ENCODE measurements at places on chromosomes 3 and 15.
A peak's percentile ranks its signal among the peaks of the same experiment; 100 is the strongest.

GRCh38 chr3:104547031-104547430 lies 819.7 kb upstream of the ALCAM start:
- DNase-seq: no peak

DNA sequence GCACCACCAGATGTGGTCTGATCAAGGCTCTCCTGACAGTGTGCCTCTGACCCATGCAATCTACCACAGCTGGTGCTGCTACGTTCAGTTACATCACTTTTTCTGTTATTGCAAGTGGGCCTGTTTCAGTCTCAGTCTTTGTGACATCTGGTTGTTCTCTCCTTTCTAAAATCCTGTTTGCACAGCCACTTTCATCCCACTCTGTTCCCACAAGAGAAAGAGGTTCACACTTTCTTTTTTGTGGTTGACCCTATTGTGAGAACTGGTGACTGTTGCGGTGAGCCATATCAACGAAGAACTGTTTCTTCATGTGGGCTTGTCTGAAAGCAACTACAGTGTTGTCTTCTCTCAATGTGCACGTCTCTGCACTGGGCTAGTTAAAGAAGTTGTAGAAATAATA lies 342.8 kb upstream of the ARPP21 start:
- no peak for DNase-seq

- no peak for DNase-seq
Measured at GRCh38 chr3:64957408-64958198, 269.8 kb upstream of the ADAMTS9 start.

GRCh38 chr15:101342056-101342455 lies 47.0 kb upstream of the SNRPA1 start:
- DNase-seq: no peak

DNA sequence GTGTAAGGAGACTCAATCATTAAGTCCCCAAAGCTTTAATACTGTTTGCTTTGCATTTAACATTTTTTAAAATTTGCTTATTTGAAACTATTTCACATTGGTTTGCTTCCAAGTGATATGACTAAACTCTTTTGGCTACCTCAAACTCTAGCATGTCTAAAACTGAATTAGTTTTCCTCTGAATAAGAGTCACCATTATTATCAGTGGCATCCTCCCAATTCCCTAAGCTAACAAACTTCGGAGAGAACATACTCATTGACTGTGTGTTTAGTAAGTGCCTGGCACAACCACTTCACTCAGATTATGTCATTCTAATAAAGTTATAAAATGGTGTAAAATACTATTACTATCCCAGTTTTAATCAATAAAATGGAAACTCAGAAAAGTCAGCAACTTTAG lies 21.9 kb downstream of the ATOSA start:
- no peak for DNase-seq

DNA sequence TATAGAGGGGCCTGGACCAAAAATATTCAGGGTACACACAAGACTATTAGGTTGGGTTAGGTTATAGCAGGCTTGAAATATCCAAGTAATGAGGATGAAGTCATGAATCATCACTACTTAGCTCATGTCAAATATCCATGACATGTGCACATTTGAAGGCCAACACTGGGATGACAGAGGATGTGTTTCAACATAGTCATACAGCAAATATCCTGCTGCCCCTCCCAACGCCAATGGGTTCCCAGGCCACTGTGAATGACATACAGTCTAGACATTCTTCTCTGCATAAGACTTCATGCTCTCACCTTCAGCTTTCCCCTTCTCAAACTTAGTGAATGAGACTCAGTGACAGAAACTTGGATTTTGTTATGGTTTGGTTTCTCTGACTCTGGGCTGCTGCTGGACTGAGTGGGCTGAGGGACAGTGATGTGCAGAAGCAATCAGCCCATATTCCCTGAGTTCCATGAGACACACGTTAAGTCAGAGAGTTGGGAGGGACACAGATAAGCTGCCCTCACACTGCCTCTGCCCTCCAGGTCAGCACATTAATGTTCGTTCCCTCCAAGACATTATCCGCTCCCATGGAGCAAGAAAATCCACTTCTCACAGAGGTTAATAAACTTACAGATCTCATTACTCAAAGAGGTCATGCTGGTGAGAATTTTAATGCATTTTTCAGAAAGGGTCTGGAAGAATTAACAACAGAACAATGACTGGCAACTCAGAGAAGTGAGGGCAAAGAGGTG lies 15.4 kb downstream of the HOMER2 start:
- peak; percentile 92 for DNase-seq

DNA sequence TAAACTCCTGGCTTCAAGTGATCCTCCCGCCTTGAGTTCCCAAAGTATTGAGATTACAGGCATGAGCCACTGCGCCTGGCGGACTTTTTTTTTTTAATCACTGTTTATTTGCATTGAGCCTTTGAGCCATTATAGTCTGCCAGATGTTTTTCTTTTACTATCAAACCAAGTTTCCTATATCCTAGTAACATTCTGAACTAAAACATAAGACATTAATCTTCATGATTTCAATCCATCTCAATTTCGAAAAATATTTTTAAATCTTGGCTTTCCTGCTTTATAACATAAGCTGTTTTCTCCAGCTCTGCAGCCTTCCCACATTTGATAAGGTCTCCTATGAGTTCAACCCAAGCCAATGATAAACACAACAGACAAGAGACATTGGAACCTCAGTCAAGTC lies 75.4 kb downstream of the UMPS start:
- no peak for DNase-seq
